ENCODE measurements at places on chromosomes 7 and 10. TPM values are rescaled to one million over a fixed set of nuclear protein-coding genes. Genes with fewer than 3 reads are reported as not detected.

C10orf95 gene
- total RNA-seq: not detected

FLNC gene
- 11.7 TPM for total RNA-seq

TFPI2 gene
- 4.1 TPM for total RNA-seq

- DNase-seq: no peak
These were observed 66.0 kb upstream of the PAPSS2 start for GRCh38 chr10:87593702-87594101.

DNA sequence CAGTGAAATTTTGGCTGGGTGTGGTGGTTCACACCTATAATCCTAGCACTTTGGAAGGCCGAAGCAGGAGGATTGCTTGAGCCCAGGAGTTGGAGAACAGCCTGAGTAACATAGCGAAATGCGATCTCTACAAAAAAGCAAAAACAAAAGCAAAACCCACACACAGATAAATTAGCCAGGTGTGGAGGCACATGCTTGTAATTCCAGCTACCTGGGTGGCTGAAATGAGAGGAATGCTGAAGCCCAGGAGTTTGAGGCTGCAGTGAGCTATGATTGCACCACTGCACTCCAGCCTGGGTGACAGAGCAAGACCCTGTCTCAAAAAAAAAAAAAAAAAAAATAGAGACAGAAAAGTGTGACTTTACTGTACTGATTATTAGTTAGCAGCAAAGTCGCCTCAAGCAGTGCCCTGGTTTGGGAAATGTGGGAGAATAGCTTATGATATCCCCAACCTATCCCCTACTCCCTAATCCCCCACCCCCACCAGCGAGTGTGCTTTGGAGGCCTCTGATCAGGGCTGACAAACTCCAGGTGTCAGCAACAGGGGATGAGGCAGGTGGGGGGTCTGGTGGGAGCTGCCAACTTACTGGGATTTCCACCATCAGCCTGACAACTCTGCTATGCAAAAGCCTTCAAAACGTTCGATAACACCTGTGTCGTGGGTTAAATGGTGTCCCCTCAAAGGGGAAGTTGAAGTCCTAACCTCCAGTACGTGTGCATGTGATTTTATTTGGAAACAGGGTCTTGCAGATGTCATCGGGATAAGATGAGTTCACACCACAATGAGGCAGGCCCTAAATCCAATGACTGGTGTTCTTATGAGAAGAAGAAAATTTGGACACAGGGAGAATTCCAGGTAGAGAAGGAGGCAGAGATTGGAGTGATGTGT lies 124.7 kb upstream of the SDK1 start:
- DNase-seq: no peak

GRCh38 chr7:40220421-40220911 lies 85.7 kb downstream of the SUGCT start:
- DNase-seq: no peak

DNA sequence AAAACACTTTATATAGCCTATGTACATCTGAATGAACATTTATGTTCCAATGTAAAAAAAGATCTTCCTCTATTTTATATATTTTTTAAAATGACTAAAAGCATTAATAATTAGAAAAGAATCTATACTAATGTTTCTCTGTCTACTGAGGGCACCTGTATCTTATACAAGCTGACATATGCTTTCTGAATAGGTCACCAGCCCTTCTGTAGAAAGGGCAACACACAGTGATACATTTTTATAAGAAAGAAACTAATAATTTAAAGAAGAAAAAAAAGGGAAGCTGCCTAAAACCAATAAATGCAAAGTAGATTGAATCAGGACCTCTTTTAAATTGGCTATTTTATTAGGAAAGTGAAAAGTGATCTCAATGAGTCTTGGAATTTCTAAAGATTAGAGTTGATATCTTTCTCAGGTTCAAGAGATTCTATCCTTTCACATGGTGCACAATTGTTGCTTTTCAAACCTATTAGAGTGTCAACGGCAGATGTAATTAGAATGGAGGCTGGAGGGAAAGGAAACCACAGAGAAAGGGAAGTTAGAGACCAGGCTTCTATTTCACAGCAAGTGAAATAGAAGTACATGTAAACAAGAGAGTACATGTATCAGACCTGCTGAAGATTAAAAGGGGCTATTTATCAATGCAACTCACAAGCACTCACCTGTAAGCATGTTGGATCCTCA lies 6.3 kb downstream of the MTPN start:
- DNase-seq: no peak

PRKCQ gene
- 0.94 TPM for total RNA-seq

GPR26 gene
- total RNA-seq: not detected

RPEL1 gene
- not detected for total RNA-seq

GRCh38 chr7:98930921-98931320 lies 52.6 kb downstream of the TRRAP start:
- DNase-seq: no peak

DNA sequence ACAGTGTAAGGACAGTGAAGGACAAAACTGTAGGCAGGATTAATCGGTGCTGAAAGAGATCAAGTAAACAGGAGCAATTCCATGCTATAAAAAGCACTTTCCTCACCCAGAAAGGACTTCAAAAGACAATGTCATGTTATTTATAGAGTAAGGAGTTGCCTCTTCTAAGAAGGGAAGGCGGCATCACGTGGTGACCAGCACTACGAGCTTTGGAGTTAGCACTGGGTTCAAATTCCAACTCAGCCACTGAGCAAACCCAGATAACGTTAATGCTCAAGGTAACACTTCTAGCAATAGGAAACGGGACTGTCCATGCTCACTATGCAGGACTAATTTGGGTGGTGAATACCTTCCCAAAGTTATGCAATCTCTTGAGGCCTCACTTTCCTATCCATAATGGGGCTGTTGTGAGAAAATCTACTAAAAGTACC lies 715 bp upstream of the PANK1 start:
- DNase-seq: no peak

DNA sequence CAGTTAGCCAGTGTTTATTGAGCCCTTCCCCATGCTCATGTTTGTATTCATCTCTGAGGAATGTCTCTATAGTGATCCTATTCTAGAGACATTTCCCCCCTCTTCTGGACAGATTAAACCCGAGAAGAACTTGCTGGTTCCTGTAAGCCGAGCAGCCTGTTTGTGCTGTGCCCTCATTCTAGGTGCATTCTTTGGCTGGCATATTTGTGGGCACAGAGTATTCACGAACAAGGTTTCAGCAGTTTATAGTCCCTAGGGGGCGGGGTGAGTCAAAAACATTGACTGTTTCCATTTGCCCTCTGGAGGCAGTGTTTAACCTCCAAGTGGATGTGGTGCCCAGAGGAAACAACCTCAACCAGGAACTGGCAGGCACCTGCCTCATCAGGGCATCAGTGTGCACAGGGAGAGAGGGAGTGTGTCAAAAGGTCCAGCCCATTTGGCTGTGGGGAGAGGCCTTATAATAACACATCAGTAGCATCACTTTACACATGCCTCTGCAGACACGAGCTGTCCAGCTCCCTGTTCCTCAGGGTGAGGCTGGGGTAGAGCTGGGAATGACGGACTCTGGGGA lies 273.3 kb upstream of the LRGUK start:
- DNase-seq: no peak

DNA sequence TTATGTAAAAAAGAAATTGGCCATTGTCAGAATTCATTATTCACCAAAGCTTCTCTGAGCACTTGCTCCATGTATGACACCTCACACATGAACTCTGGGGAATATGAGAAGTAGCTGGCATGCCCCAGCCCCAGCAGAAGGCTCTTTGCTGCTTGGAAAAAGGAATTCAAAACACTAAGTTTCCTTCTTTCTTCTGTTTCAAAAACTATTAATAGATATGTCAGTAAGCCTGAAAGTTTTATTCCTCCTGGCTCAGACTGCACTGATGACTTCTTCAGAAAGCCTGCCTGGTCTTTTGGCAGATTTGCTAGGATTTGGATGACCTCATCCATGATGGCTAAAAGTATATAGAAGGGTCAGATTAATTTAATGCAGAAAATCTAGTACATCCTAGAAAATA lies 511.0 kb downstream of the GFRA1 start:
- no peak for DNase-seq

CYP3A7 gene
- not detected for total RNA-seq

DNA sequence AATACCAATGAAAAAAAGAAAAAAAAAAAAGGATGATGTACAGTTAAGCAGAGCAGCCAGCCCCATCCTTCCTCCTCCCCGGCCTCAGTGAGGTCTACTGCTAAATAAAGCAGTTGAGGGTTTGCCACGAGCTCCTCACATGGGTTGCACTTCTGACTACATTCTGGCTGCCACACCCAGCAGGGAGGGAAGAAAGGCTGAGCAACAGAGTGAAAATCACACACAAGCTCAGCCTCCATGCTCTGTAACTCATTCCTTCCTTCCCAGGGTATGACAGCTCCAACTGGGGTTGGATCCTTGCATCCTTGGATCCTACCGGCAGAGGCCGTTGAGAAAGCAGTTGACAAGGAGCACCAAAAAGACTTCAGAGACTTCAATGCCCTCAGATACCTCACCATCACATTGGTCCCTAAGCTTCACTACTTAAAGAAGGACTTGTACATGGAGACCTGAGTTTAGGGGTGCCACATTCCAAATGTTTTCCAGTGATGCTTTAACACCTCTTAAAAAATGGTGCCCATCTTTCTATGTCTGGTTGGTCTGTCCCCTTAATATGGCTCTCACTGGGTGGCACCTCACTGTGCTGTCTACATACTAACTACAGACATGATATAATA lies 52.9 kb upstream of the PIK3CG start:
- no peak for DNase-seq

DNA sequence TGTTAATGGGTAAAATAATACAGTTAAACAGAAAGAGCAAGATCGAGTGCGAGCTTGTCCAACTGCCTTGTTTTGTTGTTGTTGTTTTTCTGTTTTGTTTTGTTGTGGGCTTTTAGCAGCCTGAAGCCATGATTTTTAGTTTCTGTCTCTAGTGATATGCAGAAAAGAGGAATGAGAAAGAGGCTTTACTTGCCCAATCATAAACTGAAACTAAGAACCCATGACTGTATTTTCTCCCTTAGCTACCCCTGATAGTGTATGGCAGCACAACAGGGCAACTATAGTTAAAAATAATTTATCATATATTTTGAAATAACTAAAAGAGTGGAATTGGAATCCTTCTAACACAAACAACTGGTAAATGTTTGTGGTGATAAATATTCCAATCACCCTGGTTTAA lies 493.9 kb downstream of the GLRX3 start:
- no peak for DNase-seq

GNGT1 gene
- total RNA-seq: not detected

C10orf62 gene
- total RNA-seq: not detected

Data from sciatic nerve (tissue), 2 donors.